ENCODE measurements at places on chromosomes 12 and 14.

DNA sequence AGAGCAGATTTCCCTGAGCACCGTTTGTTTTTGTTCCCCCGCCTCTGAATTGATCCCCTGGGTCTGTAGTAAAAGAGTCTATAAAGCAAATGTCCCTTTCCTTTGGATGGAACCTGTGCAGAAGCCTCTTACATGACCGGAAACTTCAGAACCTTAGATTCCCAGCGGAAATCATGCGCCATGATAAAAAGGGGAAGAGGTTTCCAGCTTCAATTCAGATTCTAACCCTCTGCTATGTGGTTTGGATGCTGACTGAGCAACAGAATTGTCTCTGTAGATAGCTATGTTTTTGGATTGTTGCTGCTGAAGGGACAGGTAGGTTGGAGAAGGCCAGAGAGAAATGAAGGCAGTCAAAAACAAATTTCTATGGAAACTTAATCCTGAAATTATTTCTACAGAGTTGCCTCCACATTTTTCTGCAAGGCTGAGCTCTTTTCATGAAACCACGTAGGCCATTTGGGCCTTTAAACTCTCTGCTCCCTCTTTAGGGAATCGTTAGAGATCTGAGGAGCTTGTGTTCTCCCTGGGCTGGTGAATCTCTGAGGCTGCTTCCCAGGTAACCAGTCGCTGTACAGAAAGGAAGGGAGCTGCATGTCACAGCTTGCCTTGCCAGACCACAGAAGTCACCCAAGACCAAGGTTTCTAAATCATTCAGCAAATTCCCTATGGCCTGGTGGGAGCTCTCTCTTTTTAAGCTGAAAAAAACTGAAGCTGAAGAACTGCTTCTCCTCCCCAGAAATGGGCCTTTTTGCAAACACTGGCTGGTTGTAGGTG is 28.7 kb upstream of the OR10P1 start:
- DNase-seq = no peak

- DNase-seq = no peak
Measured at GRCh38 chr12:116903818-116904217, 6.9 kb upstream of the FBXW8 start.

GRCh38 chr12:55074806-55075205 is 51.4 kb upstream of the OR9K2 start:
- DNase-seq = no peak

GRCh38 chr12:52026263-52026662 is 19.5 kb downstream of the TAMALIN start:
- no peak for DNase-seq

DNA sequence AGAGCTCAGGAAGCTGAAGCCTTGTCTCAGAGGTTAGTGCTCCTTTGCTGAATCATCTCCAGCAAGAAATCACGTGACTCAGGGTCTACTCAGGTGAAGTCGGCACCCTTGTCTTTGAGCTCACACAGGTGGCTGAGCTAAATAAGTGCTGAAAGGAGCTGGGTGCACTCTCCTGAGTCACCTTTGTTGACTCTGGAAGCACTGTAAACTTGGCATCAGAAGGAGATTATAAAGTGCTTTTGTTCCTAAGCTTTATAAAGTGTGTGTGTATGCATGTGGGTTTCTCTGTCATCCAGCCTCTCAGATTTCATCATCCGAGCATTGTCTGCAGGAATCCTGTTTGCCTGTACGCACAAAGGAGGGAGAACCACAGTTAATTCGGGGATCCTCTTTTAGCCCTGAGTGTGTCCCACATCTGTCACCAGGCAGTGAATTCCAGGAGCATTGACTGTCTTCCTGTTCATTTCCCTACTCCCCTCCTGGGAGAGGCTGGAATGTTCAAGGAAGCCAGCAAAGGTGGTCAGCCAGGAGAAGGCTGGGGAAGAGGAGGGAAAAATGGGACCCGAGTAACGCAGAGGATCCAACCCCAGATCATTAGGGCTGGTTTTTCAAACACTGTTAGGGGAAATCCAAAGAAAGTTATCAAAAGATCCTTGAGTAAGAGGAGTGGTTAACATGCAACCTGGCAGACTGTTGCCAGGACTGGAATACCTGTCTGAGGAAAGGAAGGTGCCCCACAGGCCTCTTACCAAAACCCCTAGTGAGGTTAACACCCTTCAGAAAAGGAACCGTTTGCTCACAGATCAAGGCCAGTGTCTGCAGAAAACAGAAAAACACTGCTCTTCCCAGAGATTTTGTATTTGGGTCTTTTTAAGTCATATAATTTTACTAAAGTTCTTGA is 157.5 kb upstream of the HIF1A start:
- DNase-seq = peak; percentile 67

- DNase-seq = no peak
Measured at GRCh38 chr14:87437158-87437557, 555.8 kb downstream of the GALC start.

DNA sequence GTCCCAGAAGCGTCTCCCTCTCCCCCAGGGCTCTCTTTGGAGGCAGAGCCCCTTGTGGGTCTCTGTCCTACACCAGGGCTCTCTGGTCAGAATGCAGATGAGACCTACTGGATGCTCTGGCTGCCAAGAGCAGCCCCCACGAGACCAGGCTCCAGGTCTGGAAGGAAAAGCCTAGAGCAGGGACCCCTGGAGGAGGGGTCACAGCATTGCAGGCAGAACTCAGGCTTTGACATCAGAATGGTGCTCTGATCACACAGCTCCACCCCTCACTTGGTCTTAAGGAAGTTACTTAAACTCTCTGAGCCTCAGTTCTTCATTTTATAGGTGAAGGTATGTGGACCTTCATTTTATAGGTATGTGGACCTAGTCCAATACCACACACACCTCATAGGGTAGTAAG is 83.1 kb downstream of the ARL6IP4 start:
- DNase-seq = no peak

GRCh38 chr14:55005071-55005470 is 21.8 kb downstream of the WDHD1 start:
- no peak for DNase-seq

- no peak for DNase-seq
Measured at GRCh38 chr14:20818861-20819260, 16.2 kb upstream of the RNASE1 start.

GRCh38 chr12:18907728-18908127 is 169.8 kb downstream of the CAPZA3 start:
- DNase-seq = no peak

- no peak for DNase-seq
Measured at GRCh38 chr12:58761308-58761707, 159.0 kb downstream of the LRIG3 start.

GRCh38 chr12:104852896-104853295 is 105.2 kb downstream of the SLC41A2 start:
- DNase-seq = no peak

- DNase-seq = no peak
Measured at GRCh38 chr12:12721814-12722434, 4.8 kb downstream of the CDKN1B start.

DNA sequence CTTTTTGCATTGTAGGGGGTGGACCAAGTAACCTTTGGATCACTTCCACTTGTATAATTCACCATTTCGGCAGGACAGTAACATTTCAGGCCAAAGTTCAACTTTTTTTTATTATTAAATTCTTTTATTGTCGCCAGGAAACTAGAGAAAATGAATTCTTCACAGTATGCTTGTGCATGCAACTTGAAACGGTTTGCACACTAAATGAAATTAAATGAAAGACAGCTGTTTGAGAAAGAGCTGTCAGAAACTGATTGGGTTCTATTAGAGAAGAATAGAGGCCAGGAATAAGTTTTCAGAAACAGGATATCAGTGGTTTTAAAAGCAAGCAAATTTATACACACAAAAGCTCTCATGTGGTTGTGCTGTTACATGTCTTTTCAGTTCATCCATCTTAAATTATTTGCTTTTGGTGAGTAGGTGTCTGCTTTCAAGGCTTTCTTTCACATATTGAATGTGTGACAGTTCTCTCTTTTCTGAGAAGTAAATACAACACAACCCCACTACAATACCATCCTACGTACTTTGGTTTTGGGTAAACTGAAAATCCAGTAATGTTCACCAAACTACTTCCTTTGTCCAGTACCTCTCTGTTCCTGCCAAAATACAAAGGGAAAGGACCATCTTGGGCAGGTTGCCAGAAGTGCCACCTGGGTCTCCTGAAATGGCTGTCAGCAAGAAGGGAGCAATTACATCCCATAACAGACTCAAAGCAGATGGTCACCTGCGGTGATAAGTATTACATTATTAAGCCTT is 291.7 kb downstream of the RAD51B start:
- no peak for DNase-seq

GRCh38 chr12:96400631-96401075 is 414 bp upstream of the CDK17 start:
- no peak for DNase-seq

GRCh38 chr12:124742678-124743077 is 121.0 kb downstream of the SCARB1 start:
- DNase-seq = no peak

- no peak for DNase-seq
Measured at GRCh38 chr14:99383472-99384449, 96.9 kb downstream of the SETD3 start.

DNA sequence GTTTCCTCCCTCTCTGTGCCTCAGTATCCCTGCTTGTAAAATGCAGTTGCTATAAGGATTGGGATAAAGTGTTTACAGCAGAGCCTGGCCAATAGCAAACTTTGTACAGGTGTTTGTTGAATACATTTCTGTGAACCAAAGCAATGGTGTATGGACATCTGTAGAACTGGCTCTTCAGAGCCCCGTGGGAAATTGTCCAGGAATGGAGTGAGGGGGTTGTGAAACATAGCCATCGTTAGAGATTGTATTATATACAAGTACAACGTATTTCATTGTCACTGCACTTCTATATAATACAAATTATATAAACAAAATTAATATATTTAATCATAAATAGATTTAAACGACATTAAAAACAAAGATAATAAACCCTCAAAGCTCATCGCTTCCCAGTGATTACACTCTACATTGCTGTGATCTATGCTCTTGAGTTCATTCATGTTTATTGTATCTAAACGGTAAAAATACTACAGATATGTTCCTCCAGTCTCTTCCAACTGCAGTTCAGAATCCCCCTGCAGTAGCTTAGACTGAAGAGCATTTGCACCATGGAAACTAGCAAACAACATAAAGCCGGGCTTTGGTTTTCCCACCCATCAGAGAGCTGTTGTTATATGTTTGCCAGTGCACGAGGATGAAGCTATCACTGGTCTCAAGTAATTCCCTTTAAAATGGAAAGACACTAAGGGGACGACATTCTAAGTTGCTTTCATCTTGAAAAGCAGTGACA is 216.7 kb downstream of the TMEM132C start:
- DNase-seq = no peak

DNA sequence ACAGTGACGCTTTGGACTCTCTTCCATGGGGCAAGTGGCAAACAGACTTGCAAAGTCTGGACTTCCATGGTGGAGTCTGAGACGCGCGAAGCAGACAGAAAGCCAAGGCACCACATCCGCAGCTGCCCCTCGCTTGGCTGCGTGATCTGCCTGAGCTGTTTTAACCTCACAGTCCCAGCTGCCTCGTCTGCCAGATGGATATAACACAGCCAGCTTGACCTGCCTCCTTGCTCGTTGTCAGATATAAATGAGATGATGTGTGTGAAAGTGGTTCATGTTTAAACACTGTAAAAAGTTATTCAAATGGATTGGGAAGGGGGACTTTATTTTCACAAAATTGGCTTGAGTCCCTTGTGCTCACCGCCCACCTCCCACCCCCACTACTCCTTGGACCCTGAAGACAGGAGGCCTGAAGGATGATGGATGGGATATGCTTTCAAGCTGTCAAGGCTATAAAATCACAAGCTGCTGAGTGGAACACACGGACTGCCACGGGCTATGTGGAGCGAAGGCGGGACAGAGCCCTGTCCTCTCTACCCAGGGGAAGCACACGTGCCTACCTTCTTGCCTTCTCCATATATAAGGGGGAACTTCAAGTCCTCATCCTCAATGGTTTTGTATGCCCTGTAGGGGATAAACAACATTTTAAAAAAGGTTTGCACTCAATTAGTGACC is 226.9 kb downstream of the MON2 start:
- no peak for DNase-seq

DNA sequence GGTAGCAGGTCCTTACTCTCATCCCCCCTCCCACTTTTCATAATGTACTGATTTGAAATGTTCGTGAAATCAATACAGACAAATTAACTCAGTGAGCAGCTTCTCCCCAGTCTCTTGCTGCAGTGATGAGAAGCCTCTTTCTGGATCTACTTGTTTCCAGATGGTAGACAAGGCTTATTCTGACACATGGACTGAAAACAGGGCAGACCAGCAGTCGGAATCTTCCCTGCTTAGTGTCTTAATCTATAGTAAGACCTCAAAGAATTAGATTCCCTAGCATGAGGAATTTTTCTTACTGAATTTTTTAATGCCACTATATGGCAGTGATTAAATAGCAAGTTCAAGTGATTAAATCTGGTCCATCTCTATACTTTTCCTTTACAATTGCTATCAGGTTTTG is 120.1 kb downstream of the RGS6 start:
- DNase-seq = no peak

GRCh38 chr14:54567639-54568561 is 972 bp downstream of the SAMD4A start:
- DNase-seq = no peak

DNA sequence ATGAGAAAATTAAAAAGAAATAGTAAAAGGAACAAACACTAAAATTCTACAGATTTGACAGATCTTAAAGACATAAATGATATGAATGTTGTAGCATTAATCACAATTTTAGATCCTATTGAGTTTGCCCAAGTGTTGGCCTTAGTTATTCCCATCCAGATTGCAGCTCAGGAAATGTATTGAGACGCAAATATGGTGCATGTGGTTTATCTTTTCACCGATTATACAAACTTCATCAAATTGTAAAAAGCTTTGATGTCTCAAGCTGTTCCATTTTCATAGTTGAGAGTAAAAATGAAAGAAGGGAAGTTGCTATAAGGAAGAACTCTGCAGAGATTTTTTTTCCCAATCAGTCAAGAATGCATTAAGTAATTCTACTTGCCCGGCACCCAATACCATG is 328.4 kb downstream of the EGLN3 start:
- DNase-seq = no peak

DNA sequence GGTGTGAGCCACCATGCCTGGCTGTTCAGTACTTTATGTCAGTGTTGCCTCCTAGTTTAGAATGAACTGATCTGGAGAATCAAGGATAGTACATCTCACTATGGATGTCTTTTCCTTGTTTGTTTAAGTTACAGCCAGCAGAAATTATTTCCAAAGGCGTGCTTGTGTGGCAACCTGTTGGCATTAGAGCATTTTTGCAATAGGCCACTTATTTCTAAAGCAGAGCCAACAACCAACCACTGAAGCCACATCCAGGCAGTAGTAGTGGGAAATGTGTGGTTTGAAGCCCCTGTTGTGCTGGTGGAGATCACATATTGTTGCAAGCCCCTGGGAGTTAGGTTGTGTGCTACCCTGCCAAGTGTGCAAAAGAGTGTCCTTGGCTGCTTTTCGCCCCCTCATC is 3.7 kb downstream of the ANO6 start:
- DNase-seq = no peak

DNA sequence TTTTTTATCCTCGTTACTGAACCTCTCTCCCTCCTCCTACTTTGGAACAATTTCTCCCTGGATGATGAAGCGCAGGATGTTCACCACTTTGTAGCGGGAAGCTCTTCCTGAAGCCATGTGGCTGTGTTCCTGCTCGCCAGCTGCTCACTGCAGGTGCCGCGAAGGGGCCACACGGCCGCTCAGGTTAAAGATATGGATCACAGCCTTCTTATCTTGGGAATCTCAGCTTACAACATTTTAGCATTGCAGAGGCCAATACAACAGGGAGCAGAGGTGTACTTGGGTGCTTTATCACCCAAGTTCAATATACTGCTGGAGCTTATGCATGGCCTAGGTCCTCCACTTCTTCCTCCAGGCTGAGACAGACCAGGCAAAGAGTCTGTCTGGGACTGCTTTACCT is 201.2 kb upstream of the G2E3 start:
- no peak for DNase-seq

- DNase-seq = no peak
Measured at GRCh38 chr12:104569346-104570173, 112.8 kb downstream of the CHST11 start.
